ENCODE measurements at places on chromosomes 2 and 18. TPM values are rescaled to one million over a fixed set of nuclear protein-coding genes. Genes with fewer than 3 reads are reported as not detected.

The PLEKHH2 gene
- total RNA-seq = 39.3 TPM

The C2orf72 gene
- 0.39 TPM for total RNA-seq

The TRABD2A gene
- total RNA-seq = 1.5 TPM

The NBEAL1 gene
- total RNA-seq = 38.8 TPM

The KDSR gene
- 36.8 TPM for total RNA-seq

The DGKD gene
- 27.6 TPM for total RNA-seq

The NT5C1B gene
- not detected for total RNA-seq

The NEDD4L gene
- 40.1 TPM for total RNA-seq

The MYO3B gene
- total RNA-seq = 5.5 TPM

The SERPINB10 gene
- 3.9 TPM for total RNA-seq

The ALPP gene
- not detected for total RNA-seq

The VWC2L gene
- not detected for total RNA-seq

The IL37 gene
- total RNA-seq = 2.0 TPM

The ITGB1BP1 gene
- total RNA-seq = 39.1 TPM

The KHK gene
- total RNA-seq = 1.7 TPM

The TWIST2 gene
- 60.3 TPM for total RNA-seq

The CACNB4 gene
- total RNA-seq = 16.3 TPM

The G6PC2 gene
- not detected for total RNA-seq

The ALS2 gene
- 22.9 TPM for total RNA-seq

The RTP5 gene
- not detected for total RNA-seq

The CARF gene
- total RNA-seq = 12.3 TPM

The CFC1B gene
- total RNA-seq = not detected

The AQP4 gene
- total RNA-seq = 1.5 TPM

The MYOM1 gene
- 70.2 TPM for total RNA-seq

The IL36A gene
- not detected for total RNA-seq

The CDH20 gene
- total RNA-seq = 2.8 TPM

The DNER gene
- total RNA-seq = 3.3 TPM

The SERPINB13 gene
- 21.2 TPM for total RNA-seq

The ASB1 gene
- total RNA-seq = 13.4 TPM

The SUCLG1 gene
- total RNA-seq = 62.8 TPM

The DLX1 gene
- total RNA-seq = 1.4 TPM

The HPCAL1 gene
- total RNA-seq = 7.9 TPM

The GALR1 gene
- 2.1 TPM for total RNA-seq

The EFHD1 gene
- total RNA-seq = 2.7 TPM

The ARHGAP25 gene
- total RNA-seq = 5.8 TPM

The LAMA3 gene
- total RNA-seq = 60.6 TPM

The TEKT4 gene
- not detected for total RNA-seq

The SETBP1 gene
- total RNA-seq = 24.1 TPM

The XDH gene
- total RNA-seq = 1.7 TPM

The DSG1 gene
- total RNA-seq = 260 TPM

The ALPI gene
- not detected for total RNA-seq

The GPR17 gene
- 0.79 TPM for total RNA-seq

The DTNA gene
- total RNA-seq = 14.1 TPM

The LYG2 gene
- 16.5 TPM for total RNA-seq

The MC4R gene
- total RNA-seq = not detected

The GPR75 gene
- total RNA-seq = 2.3 TPM

The SKOR2 gene
- total RNA-seq = not detected

The FSIP2 gene
- total RNA-seq = 2.6 TPM

The CPO gene
- 0.89 TPM for total RNA-seq

The UGT1A5 gene
- not detected for total RNA-seq

The POTEF gene
- total RNA-seq = not detected

The SDC1 gene
- 127 TPM for total RNA-seq

All from skin of body (tissue), 3 donors.